Stimulated activated naive B cell treated with anti-CD40 and anti-IgM and Interleukin-4, amounts not matched to agents 10 μg/mL and 1 μg/mL and 100 μg/mL, for 72 hours (primary cell): ENCODE measurements at places on chromosomes 13 and 19.
A peak's percentile ranks its signal among the peaks of the same experiment; 100 is the strongest.

DNA sequence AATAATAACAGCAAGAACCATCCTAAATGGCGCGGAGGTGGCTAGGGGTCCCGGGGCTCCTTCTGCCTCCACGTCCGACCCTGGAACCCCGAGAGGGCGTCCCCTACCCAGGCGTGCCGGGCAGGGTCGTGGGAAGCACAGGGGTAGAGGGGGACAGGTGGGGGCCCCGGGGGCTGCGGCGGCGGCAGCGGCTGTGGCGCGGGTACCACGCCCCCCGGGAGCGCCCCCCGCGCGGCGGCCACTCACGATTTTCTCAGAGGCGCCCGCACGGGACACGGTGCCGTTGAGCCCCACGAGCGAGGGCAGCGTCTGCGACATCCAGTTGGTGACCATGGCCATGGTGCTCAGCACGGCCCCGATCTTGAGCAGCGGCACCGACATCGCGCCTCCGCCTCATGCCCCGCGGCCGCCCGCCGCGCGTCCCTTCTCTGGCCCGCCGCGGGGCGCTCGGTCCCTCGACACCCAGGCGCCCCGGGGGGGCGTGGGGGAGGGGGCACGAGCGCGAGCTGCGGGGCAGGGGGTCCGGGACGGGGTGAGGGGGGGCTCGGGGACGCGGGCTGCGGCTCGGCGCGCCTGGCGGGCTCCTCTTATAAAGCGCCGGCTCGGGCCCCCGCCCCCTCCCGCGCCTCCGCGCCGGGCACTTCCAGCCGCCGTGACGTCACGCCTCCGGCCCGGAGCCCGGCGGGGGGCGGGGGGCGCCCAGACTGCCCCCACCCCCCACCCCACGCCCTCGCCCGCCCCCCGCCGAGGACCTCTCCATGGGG lies 22.9 kb downstream of the OLFM2 start:
- no peaks in the 10 kb centered on the region for H3K36me3 ChIP-seq
- H3K27ac ChIP-seq = no peak overlapping the region
- peaks cover 40% of the 10 kb centered on the region for H3K27me3 ChIP-seq

DNA sequence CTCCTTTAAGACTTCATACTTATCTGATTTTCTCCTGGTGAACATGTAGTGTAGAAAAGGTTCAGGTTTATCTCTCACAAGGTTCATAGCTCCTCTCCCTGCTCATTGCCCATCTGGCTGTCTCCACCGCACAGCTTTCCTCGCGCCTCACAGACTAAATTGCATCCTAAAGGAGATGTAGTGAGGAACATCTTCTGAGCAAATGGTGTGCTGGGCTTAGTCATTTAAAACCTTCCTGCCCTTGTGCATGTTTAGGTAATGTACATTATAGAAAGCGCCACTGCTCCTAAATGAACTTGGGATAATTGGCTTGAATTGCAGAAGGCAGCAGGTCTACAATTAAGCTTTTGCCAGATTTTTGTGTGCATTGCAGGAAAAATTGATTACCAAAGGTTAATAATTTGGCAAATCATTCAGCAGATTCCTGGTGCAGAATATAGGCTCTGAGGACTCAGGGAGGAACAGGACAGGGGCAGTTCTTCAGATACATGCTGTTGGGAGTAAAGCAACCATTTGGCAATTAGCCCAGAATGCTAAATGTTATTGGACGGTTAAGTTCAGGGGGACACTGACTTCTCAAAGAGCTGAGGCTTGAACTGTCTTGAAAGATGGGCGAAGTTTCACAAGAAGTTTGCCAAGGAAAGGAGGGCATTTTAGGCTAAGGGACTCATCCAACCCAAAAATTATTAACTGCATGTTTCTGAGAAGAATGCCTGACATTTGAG lies 108.4 kb upstream of the CLDN10 start:
- DNase-seq = no peak
- H3K27me3 ChIP-seq = peaks cover 12% of the 10 kb centered on the region
- no peak overlapping the region for H3K4me3 ChIP-seq

- peaks cover 4% of the 10 kb centered on the region for H3K27me3 ChIP-seq
- H3K36me3 ChIP-seq = no peaks in the 10 kb centered on the region
- H3K27ac ChIP-seq = no peak overlapping the region
- no peak overlapping the region for H3K4me3 ChIP-seq
- H3K4me1 ChIP-seq = no peaks in the 10 kb centered on the region
Measured at GRCh38 chr13:94764576-94765321, 52.4 kb upstream of the SOX21 start.

DNA sequence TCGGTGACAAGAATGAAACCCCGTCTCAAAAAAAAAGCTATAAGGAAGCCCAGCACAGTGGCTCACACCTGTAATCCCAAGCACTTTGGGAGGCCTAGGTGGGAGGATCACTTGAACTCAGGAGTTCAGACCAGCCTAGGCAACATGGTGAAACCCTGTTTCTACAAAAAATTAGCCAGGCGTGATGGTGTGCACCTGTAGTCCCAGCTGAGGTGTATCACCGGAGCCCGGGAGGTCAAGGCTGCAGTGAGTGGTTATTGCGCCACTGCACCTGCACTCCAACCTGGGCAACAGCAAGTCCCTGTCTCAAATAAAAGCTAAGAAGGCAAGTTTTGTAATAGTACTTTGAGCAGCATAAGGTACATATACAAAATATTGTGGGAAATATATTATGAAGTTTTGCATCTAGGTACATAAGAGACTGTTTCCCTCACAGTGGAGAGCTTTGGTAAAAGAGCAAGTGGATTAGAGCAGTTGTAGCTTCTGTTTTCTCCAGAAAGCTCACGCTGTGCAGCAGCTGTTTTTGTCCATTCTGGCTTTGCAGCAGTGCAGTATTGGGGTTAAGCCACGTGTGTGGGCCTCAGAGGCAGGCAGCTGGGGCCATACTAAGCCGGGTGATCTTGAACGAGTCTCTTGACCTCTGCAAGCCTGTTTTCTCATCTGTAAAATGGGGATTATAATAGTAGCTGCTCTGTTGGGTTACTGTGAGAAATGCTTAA lies 35.4 kb downstream of the ARHGAP35 start:
- no peaks in the 10 kb centered on the region for H3K27me3 ChIP-seq
- peaks cover 59% of the 10 kb centered on the region for H3K4me1 ChIP-seq
- DNase-seq = no peak
- peaks cover 5% of the 10 kb centered on the region for H3K36me3 ChIP-seq

DNA sequence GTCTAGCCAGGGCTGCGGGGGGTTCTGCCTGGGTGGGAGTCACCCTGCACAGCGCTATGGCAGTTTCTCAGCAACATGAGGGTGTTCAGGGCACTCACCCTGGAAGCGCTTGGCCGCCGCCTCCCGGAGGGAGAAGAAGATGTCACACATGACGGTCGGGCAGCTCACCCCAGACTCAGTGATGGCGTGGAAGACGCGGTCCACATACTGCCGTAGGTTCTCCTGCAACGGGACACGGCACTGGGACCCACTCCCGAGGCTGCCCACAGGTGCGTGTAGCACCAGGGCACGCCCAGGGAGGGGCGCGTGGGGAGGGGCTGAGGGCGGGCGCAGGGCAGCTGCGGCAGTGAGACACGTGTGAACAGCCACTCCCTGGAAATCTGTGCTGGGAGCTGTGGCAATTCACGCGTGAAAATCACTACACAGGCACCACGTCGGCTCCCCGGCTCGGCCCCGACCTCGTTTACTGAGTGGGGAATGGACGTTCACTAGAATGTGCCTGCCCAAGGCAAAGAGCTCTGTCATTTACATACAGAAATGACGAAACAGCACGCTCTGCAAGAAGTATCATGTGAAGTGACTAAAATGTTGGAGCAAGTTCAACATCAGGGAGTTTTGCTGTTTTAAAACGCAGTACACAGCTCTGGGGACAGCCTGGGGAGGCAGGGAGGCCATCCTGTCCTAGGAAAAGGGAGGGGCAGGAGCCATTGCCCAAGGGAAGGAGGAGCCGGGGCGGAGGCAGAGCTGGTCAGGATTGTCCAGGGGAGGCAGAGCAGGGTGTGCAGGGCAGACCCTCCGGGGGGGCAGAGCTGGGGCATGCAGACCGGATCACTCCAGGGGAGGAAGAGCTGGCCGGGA lies 41.5 kb upstream of the C13orf46 start:
- H3K4me1 ChIP-seq = peaks cover 2% of the 10 kb centered on the region
- no peak overlapping the region for H3K27ac ChIP-seq
- no peak for DNase-seq
- H3K36me3 ChIP-seq = peaks cover 25% of the 10 kb centered on the region
- no peak overlapping the region for H3K4me3 ChIP-seq
- H3K27me3 ChIP-seq = no peaks in the 10 kb centered on the region

GRCh38 chr13:107373551-107373950 lies 805.6 kb upstream of the ARGLU1 start:
- no peak for DNase-seq

- no peak for DNase-seq
- H3K4me1 ChIP-seq = peaks cover 6% of the 10 kb centered on the region
- H3K27ac ChIP-seq = peak overlapping the region; percentile 92
- no peak overlapping the region for H3K4me3 ChIP-seq
- peaks cover 23% of the 10 kb centered on the region for H3K36me3 ChIP-seq
Measured at GRCh38 chr19:4360641-4361151, 17.3 kb downstream of the MPND start.

GRCh38 chr19:4744451-4745174 lies 21.0 kb upstream of the DPP9 start:
- no peak for DNase-seq
- peak overlapping the region; percentile 32 for H3K27ac ChIP-seq
- no peaks in the 10 kb centered on the region for H3K36me3 ChIP-seq
- no peak overlapping the region for H3K4me3 ChIP-seq
- no peaks in the 10 kb centered on the region for H3K4me1 ChIP-seq

- no peak for DNase-seq
- no peak overlapping the region for H3K27ac ChIP-seq
- no peaks in the 10 kb centered on the region for H3K36me3 ChIP-seq
- no peak overlapping the region for H3K4me3 ChIP-seq
Measured at GRCh38 chr13:39254601-39255000, 216.3 kb downstream of the NHLRC3 start.

GRCh38 chr13:30111810-30112209 lies 195.5 kb downstream of the KATNAL1 start:
- H3K36me3 ChIP-seq = no peaks in the 10 kb centered on the region
- no peak overlapping the region for H3K4me3 ChIP-seq
- no peak overlapping the region for H3K27ac ChIP-seq
- peaks cover 19% of the 10 kb centered on the region for H3K4me1 ChIP-seq

- peaks cover 6% of the 10 kb centered on the region for H3K4me1 ChIP-seq
- no peaks in the 10 kb centered on the region for H3K27me3 ChIP-seq
- H3K4me3 ChIP-seq = no peak overlapping the region
Measured at GRCh38 chr13:23790577-23791170, 98.5 kb downstream of the MIPEP start.

DNA sequence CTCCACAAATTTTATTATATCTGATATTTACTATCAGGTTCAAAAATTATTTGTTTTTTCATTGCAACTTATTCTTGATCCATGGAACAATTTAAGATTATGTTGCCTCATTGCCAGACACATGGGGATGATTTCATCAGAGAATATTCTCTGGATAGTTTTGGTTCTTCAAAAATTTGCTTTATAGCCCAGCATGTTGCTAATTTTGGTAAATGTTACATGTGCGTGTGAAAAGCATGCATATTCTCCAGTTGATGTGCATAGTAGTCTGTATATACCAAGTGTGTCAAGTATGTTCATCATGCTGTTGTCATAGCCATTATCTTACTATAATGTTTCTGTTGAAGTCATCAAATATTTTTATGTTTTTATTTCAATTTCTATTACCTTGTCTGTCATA lies 122.3 kb downstream of the RFC3 start:
- no peaks in the 10 kb centered on the region for H3K27me3 ChIP-seq
- H3K27ac ChIP-seq = no peak overlapping the region
- H3K36me3 ChIP-seq = no peaks in the 10 kb centered on the region

DNA sequence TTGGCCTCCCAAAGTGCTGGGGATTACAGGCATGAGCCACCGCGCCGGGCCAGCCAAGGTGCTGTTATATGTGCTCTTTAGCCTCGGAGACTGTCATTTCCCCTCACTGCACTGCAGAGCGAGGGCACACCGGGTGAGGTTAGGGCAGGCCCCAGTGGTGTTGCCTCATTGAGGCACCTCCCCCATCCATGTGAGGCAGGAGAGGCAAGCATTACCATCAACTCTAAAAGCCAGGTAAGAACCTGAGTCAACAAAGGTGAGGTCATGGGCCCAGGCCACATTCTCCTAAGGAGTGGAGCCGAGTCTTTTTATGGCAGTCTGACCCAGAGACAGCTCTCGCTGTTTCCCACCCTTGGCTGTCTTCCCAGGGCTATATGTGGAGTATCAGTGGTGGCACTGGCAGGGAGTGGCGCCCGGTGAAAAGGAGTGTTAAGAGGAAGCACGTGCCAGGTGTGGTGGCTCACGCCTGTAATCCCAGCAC lies 10.9 kb downstream of the B3GNT8 start:
- no peaks in the 10 kb centered on the region for H3K27me3 ChIP-seq
- no peak overlapping the region for H3K27ac ChIP-seq
- no peaks in the 10 kb centered on the region for H3K4me1 ChIP-seq
- H3K36me3 ChIP-seq = peaks cover 51% of the 10 kb centered on the region
- no peak for DNase-seq

GRCh38 chr13:65926750-65927171 lies 1303.4 kb downstream of the PCDH9 start:
- no peak overlapping the region for H3K4me3 ChIP-seq
- no peak for DNase-seq
- H3K27me3 ChIP-seq = peaks cover 5% of the 10 kb centered on the region
- H3K4me1 ChIP-seq = peaks cover 2% of the 10 kb centered on the region
- no peaks in the 10 kb centered on the region for H3K36me3 ChIP-seq
- H3K27ac ChIP-seq = peak overlapping the region; percentile 70

DNA sequence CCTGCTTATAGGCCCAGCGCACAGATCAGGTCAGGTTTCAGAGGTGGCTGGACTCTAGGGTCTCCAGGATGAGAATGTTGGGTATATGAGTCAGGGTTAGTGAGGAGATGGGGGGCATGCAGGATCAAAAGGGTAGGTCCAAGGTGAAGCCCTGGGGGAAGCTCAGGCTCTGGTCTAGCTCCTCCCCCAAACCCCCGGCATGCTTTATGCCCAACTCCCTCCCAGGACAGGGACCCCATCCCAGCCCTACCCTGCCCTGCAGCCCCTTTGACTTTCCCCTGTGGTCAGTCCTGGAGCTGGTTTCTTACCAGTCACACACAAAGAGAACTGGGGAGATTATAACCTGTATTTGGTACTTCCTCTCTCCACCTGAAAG lies 9.8 kb upstream of the CEACAM18 start:
- no peak overlapping the region for H3K4me3 ChIP-seq
- H3K4me1 ChIP-seq = peaks cover 12% of the 10 kb centered on the region
- no peaks in the 10 kb centered on the region for H3K36me3 ChIP-seq
- no peak for DNase-seq
- H3K27me3 ChIP-seq = peaks cover 47% of the 10 kb centered on the region

- H3K4me3 ChIP-seq = no peak overlapping the region
- peaks cover 24% of the 10 kb centered on the region for H3K27me3 ChIP-seq
- no peak for DNase-seq
Measured at GRCh38 chr13:108980237-108980636, 350.8 kb downstream of the MYO16 start.

DNA sequence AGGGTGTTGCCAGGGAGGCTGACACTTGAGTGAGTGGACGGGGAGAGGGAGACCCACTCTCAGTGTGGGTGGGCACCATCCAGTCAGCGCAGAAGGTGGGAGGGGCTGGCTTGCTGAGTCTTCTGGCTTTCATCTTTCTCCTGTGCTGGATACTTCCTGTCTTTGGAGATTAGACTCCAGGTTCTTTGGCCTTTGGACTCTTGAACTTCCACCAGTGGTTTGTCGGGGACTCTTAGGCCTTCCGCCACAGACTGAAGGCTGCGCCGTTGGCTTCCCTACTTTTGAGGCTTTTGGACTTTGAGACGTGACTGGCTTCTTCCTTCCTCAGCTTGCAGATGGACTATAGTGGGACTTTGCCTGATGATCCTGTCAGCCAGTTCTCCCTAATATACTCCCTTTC lies 4.3 kb upstream of the LENG8 start:
- H3K27ac ChIP-seq = no peak overlapping the region
- H3K4me3 ChIP-seq = no peak overlapping the region
- no peak for DNase-seq
- no peaks in the 10 kb centered on the region for H3K27me3 ChIP-seq
- H3K4me1 ChIP-seq = peaks cover 10% of the 10 kb centered on the region
